ENCODE measurements at places on chromosomes 2 and 18. TPM values are rescaled to one million over a fixed set of nuclear protein-coding genes. Genes with fewer than 3 reads are reported as not detected.

- DNase-seq = no peak
Observed at GRCh38 chr2:214005337-214005736, 405.5 kb upstream of the VWC2L start.

DNA sequence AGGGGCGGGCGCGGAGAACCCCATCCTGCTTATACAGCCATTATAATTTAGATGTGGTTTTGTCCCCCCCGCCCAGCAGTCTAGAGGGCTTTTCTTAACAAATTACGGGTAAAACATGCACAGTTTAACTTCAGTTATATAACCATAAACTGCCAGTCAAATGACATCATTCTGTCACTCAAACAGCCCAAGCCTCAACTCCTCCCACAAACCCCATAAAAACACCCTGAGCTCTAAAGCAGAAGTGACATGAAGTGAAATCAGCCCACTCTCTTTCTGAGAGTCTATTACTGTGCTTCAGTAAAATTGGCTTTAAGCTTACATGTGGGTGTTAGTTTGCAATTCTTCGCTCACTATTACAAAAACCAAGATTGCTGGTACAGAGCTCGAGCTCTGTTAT is 705.1 kb upstream of the GCFC2 start:
- no peak for DNase-seq

DNA sequence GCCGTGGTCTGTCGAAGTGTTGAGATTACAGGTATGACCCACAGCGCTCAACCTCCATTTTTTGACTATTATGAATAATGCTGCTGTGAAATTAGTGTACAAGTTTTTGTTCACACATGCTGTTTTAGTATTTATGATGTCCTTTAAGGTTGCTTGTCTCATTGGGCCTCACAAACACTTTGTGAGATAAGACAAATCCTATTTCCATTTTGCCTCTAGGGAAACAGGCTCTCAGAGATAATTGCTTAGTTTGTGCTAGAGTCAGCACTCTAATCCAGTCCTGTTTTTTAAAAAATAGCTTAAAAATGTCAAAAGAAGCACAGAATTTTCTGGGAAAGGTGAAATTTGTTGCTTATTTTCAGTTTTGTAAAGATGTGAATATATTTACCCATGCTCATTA is 43.3 kb upstream of the CUL3 start:
- no peak for DNase-seq

DNA sequence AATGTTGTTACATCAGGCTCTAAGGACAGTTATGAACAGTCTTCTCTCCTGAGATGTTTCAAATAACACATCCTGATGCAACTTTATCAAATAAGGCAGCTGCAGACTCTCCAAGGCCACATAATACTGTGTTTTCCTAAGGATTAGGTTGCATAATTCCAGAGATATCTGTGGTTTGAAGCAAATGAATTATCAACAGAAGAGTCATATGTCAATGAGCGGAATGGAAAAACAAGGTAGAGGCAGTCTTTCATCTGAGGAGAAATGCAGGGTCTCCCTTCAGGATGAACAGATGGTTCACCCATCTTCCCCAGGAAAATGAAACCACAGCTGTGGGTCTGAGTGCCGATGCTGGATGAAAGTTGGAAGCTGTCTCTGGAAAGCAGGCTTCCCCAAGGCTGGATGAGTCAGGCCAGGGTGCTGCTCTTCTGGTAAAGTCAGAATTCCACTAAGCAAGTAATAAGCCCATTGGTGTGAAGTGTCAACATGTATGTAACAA is 22.2 kb downstream of the LYG1 start:
- no peak for DNase-seq

DNA sequence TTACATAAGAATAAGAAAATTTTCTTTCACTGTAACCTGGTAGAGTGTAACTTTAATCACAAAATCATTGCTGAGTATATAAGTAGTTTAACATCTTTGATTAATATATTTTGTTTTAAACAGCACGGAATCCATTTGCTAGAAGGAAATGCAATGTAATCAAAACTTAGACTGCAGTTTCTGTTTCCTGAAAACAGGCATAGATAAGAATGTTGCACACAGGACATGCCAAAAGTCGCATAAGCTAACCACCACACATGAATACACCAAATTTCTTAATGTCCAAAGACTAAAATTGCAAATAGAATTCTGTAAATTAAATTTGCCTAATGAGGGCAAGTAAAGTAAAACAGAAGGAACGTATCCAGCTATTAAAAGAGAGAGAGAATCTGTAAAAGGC is 51.0 kb upstream of the SERPINB2 start:
- DNase-seq = no peak

DNA sequence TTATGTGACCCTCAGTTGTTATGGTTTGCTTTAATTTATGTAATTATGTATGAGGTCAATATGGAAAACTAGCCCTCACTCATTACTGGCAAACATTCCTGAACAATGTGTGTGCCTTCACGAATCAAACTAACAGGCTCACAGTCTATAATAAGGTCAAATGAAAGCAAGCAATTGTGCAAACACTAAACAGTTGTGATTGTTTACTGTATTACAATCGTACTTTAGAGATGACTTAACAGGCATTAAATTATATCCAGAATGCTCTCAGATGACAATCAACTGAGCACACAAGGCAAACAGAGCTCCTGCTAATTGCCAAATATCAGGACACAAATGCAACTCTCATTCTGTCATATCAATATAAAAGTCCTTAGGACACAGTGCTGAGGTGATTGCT is 29.5 kb downstream of the COL5A2 start:
- DNase-seq = no peak

GRCh38 chr2:147002256-147002655 is 842.6 kb upstream of the ACVR2A start:
- no peak for DNase-seq

The EMILIN1 gene
- total RNA-seq = 2.2 TPM

The AFF3 gene
- 131 TPM for total RNA-seq

Measured in OCI-LY7 (cell line).